NCI-H460 (cell line): ENCODE measurements at places on chromosomes 11 and 22. TPM values are rescaled to one million over a fixed set of nuclear protein-coding genes. Genes with fewer than 3 reads are reported as not detected.

- DNase-seq = no peak
Measured at GRCh38 chr11:90795746-90796145, 572.9 kb upstream of the CHORDC1 start.

- no peak for DNase-seq
Measured at GRCh38 chr11:44305470-44306051, 4.4 kb downstream of the ALX4 start.

DNA sequence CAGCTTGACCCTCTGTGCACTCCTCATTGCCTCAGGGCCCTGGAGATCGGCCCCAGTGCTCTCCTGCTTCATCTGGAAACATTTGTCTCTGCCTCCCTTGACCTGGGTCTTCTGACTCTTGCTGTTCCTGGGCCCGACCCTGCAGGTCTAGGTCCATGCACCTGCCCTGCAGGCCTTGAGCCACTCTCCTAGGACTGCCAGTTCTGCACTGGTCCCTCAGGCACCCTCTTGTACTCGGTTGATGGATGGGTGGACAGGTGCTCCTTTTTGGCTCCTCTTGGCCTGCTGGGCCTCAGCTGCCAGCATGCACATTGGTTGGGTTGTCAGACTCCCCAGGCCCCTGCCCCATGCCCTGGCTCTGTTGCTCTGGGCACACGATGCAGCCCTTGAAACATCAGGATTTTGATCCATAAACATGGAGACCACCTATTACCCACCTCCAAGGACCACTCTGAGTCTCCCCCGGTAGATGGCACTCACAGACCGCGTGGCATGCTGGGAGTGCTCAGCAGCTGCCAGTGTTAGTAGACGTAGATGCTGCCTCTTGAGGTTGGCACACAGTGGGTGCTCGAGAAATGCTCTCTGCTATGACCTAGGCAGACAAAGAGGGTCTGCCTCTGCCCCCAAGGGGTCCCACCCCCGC lies 20.2 kb upstream of the ACR start:
- no peak for DNase-seq

- DNase-seq = no peak
Measured at GRCh38 chr22:25054943-25055511, 102.5 kb downstream of the KIAA1671 start.

- DNase-seq = no peak
Measured at GRCh38 chr11:120722524-120722923, 211.0 kb downstream of the GRIK4 start.

GRCh38 chr22:44567846-44568493 lies 69.9 kb upstream of the RTL6 start:
- DNase-seq = peak; percentile 26

DNA sequence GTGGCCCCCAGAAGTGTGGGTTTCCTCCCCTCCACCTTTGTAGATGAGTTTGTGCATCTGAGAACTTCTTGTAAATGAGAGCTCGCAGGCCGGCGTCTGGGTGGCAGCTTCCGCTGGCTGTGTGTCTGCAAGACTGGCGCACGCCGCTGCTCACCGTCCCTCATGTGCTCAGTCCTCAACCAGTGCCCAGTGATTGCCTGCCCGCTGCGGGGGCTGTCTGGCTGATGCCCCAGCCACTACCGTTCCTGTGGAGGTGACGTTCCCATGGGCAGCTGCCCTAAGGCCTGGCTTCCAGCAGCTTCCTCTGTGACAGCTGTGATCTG lies 8.8 kb downstream of the TBX1 start:
- no peak for DNase-seq

Gene CHRM1
- total RNA-seq = not detected in 2 replicates

DNA sequence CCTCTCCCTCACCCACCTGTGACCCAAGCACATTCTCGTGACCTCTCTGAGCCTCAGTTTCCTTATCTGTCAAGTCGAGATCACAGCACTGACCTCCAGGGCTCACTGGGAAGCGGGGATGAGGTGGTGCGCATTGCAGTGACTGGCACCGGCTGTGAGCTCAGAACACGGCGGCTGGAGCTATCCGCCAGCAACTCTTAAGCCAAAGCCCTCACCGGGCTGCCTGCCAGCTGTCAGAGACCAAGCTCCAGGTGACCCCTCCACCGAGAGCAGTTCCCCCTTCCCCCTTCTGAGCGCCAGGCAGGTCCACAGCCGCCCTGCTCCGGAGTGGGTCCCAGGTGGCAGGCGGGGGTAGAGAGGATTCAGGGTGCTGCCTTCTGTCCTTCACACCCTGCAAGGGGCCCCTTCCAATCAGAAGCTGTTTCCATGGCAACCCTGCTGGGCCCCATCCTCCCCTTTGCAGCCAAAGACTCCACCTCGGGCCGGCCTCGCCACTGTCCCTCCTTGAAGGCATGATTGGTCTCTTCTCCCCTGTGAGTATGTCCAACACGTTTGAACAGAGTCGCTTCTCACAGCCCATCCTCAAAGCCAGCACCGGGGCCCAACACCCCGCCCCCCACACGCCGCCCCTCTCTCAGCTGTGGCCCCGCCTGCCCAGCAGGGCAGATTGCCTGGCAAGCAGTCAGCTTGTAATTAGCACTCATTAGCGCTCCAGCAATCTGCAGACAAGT lies 98.7 kb downstream of the WNT7B start:
- no peak for DNase-seq

Gene PVALB
- total RNA-seq = not detected in 2 replicates

GRCh38 chr11:1835671-1836010 lies 851 bp downstream of the SYT8 start:
- DNase-seq = no peak

Gene F2
- total RNA-seq = not detected in 2 replicates

- no peak for DNase-seq
Measured at GRCh38 chr22:25169278-25170031, 30.2 kb upstream of the CRYBB3 start.

- DNase-seq = no peak
Measured at GRCh38 chr11:78961937-78962701, 387.5 kb upstream of the NARS2 start.

- DNase-seq = no peak
Measured at GRCh38 chr11:115144014-115144413, 360.2 kb downstream of the CADM1 start.

- DNase-seq = no peak
Measured at GRCh38 chr11:120338107-120338933, 2.1 kb downstream of the ARHGEF12 start.

- no peak for DNase-seq
Measured at GRCh38 chr11:77374108-77374507, 72.6 kb upstream of the GDPD4 start.

DNA sequence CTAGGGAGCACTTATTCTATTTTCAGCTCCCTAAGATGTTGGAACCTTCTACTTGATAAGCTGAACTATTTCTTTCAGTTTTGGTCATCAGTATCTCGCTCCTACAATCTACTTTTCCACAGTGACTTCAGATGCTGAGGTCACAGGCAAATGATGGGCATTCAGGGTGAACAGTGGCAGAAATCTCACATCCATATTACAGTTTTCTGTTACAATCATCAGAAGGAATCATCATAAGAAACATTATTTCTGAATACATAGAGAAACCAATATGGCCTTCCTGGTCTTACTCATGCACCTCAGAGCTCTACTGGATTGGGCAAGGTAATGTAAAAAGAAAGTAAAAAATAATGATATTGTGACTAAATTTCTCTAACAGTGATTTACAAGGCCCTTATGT lies 39.4 kb upstream of the DDI1 start:
- no peak for DNase-seq

GRCh38 chr11:2713094-2713493 lies 13.3 kb upstream of the KCNQ1OT1 start:
- DNase-seq = no peak

Gene KLHDC7B
- 1.6 and 2.1 TPM in 2 replicates for total RNA-seq

GRCh38 chr22:23315341-23315917 lies 135.1 kb downstream of the BCR start:
- DNase-seq = peak; percentile 2

- DNase-seq = peak; percentile 46
Measured at GRCh38 chr11:3642071-3642951, 519 bp upstream of the ART5 start.

GRCh38 chr22:41826430-41827383 lies 6.2 kb upstream of the SREBF2 start:
- DNase-seq = no peak

DNA sequence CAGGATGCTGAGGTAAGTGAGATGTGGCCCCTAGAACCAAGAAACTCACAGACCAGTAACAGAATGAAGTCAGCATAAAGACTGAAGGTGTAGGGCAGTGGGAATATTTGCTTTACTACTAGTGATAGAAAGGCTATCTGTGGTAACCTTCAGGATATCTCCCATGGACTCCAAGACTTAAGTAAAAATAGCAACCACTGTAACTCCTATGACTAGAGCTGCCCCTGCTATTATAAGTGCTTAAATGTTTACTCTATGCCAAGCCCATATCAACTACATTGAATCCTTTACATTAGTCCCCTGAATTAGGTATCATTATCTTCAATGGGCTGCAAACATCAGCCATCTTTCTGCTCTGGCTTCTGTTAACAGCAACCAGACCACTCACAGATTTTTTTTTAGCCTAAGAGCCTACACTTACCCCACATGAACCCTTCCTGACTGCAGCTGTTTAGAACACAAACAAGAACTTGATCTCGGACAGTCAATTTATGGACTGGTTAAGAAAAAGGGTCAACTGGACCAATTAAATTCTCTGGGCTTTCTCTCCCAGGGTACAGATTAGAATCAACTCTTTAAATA lies 335.1 kb upstream of the API5 start:
- no peak for DNase-seq

Gene MTFP1
- 36.0 and 41.9 TPM in 2 replicates for total RNA-seq

DNA sequence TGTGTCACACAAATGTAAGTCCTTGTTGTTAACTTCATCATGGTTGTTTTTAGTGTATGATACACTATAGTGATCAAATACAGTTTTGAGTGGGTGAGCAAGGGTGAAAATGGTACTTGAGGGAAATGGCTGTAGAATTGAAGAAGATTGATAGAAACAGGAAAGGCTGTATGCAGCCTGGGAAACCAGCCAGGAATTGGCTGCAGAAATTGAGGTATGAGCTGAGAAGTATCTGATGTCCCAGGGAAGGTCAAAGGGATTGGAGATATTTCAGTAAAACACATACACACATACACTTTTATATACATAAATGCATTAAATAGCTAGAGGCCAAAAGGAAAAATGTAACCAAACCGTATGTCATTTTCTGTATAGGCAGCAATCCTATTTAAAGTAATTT lies 13.1 kb upstream of the YAP1 start:
- no peak for DNase-seq

Gene EXPH5
- total RNA-seq = 2.5 and 2.7 TPM in 2 replicates

- DNase-seq = no peak
Measured at GRCh38 chr11:405954-406795, 8.6 kb downstream of the SIGIRR start.

Gene MRGPRE
- total RNA-seq = not detected in 2 replicates

- peak; percentile 25 for DNase-seq
Measured at GRCh38 chr11:129881570-129882170, 13.7 kb downstream of the NFRKB start.

- DNase-seq = no peak
Measured at GRCh38 chr22:44596396-44597125, 98.5 kb upstream of the RTL6 start.

Gene CD82
- 0.17 and 0.52 TPM in 2 replicates for total RNA-seq

Gene WNT7B
- total RNA-seq = not detected in 2 replicates

- DNase-seq = no peak
Measured at GRCh38 chr11:107078375-107078774, 60.1 kb upstream of the GUCY1A2 start.

GRCh38 chr22:17966403-17966717 lies 58.0 kb downstream of the MICAL3 start:
- DNase-seq = no peak
